ENCODE measurements at places on chromosomes 13 and 19. TPM values are rescaled to one million over a fixed set of nuclear protein-coding genes. Genes with fewer than 3 reads are reported as not detected.

The CASP14 gene
- not detected for total RNA-seq

The ANGPTL4 gene
- total RNA-seq, result 0.76 TPM

The SULT2B1 gene
- not detected for total RNA-seq

DNA sequence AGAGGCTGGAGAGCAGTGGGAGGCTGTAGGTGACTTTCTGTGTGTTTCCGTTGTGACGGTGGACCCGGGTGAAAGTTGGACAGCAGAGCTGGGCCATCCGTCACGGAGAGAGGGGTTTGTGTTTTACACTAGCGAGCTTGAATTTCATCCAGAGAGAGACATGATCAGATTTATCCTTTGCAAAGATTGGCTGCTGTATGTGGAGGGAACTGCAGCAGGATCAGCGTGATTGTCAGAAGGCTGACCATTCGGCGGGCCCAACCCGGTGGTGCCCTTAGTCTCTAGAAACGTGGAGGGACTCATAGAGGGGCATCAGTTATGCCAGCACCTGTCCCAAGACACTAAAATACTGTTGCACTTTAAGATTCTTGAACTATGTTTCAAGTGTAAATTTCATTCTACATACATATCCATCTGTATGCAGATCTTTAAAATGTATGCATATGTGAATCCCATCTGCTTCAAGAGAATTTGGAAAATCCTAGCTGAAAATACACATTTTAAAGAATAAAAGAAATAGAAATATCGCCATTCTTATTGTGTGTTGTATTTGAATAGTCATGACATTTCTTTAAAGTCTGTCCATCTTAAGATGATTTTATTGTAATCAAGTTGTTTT lies 7.0 kb downstream of the FAM124A start:
- no peaks in the 10 kb centered on the region for H3K36me3 ChIP-seq
- H3K4me3 ChIP-seq, result no peak overlapping the region
- H3K27ac ChIP-seq, result no peak overlapping the region
- H3K27me3 ChIP-seq, result no peaks in the 10 kb centered on the region
- DNase-seq, result no peak

DNA sequence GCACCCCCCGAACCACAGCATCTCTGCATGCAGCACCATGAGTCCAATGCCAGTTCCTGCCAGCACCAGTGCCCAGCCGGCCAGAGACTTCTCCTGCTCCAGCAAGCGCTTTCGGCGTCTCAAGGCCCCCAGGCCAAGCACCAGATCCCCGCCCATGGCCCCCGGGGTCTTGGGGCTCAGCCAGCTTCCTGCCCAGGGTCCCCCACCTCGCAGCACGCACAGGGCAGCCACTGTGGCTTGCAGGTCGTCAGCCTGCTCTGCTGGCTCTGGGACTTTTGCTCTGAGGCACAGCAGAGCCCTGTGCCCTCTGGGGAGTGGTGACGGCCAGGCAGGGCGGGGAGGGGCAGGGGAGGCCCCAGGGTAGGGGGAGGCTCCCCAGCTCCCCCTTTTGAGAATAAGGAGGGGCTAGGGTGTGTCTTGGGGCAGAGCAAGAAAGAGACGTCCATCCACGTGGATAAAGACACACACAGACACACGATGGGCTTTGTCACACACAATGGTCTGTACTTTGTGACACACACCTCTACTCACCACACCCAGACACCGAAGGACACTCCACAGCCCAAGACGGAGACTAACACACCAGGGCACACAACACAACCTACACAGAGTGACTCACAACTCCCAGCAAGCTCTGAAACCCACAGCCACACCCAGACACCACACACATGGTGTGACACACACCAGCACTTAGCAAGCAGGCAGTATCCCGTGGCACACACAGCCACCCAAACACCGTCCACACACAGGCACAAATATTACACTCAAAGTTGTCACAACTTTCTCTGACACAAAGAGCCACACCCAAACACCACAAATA lies at the start of gene KCNN4:
TSS of gene KCNN4 (minus strand) at position 268 of the 820 bp plus-strand sequence. CDS start at position 156, 112 bp downstream.
- no peaks in the 10 kb centered on the region for H3K27me3 ChIP-seq
- no peak within 1 kb of the TSS for H3K4me3 ChIP-seq
- peak within 1 kb of the TSS; percentile 14 for H3K27ac ChIP-seq
- no peaks in the 10 kb centered on the region for H3K4me1 ChIP-seq
- no peaks in the 10 kb centered on the region for H3K36me3 ChIP-seq
- DNase-seq, result no peak

DNA sequence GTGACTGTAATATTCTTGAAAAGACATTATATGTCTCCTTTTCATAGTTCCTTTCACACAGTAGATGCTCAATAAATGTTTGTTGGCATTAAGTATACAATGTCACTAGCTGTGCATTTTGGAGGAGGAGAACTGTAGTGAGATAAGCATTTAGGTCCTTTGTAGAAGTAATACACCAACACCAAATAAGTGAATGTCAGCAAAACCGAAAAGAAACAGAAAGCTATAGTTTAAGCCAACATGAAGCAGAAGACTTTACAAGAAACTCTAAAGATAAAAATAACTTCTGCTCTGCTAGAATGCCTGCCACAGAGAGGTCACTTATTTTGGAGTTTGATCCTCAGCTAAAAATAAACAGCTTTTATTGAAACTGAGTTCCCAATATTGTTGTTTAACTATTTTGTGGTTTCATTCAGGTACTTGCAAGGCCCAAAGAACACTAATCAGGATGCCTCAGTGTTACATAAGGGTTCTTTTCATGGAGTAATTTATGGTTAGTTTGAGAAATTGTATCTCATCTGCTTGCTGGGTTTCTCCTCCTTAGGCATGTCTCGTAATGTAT lies 86.2 kb downstream of the STARD13 start:
- no peaks in the 10 kb centered on the region for H3K36me3 ChIP-seq
- no peaks in the 10 kb centered on the region for H3K27me3 ChIP-seq
- no peak overlapping the region for H3K27ac ChIP-seq
- no peak overlapping the region for H3K4me3 ChIP-seq

GRCh38 chr13:32107474-32107873 lies 75.9 kb downstream of the FRY start:
- H3K4me1 ChIP-seq, result no peaks in the 10 kb centered on the region
- no peak for DNase-seq
- no peak overlapping the region for H3K27ac ChIP-seq
- H3K27me3 ChIP-seq, result no peaks in the 10 kb centered on the region

DNA sequence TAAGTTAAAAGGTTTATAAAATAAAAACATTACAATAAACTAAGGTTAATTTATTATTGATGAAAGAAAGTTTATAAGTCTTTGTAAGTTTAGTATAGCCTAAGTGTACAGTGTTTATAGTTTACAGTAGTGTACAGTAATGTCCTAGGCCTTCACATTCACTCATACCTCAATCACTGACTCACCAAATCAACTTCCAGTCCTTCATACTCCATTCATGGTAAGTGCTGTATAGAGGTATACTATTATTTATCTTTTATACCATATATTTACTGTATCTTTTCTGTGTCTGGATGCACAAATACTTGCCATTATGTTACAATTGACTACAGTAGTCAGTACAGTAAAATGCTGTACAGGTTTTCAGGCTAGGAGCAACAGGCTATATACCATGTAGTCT lies 490.0 kb downstream of the GPC6 start:
- no peaks in the 10 kb centered on the region for H3K36me3 ChIP-seq
- no peak overlapping the region for H3K4me3 ChIP-seq
- H3K27ac ChIP-seq, result no peak overlapping the region
- no peak for DNase-seq

DNA sequence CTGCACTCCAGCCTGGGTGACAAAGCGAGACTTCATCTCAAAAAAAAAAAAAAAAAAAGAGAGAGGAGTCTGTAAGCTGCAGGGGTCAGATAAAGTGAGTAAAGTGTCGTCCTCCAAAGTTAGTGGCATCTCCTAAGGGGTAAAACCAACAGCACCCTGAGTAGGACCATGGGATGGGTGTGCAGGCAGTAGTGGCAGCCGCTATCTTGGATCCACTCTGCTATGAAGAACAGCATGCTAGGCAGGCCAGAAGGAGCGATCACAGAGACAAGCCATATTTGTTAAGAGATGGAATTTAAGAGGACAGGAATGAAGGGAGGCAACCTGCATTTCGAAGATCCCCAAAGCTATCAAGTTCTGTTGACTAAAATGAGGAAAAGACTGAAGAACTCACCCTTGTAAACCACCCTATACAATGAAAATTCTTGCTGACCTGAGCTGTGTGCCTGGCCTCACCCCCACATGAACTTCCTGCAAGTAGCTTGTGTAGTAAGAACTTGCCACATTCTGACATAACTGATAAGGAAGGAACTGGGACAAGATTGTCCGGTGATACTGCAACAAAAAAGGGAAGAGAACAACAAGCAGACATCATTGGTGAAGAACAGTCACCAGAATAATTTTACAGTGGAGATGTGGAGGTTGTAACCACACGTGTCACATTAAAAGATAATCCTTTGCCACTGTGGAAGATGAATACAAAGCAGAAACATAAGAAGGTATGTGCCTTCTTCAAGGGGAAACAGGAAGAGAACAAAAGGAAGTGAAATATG lies 16.2 kb downstream of the DPY19L3 start:
- no peaks in the 10 kb centered on the region for H3K27me3 ChIP-seq
- H3K36me3 ChIP-seq, result no peaks in the 10 kb centered on the region
- no peaks in the 10 kb centered on the region for H3K4me1 ChIP-seq

GRCh38 chr13:48155848-48156247 lies 60.9 kb upstream of the MED4 start:
- no peaks in the 10 kb centered on the region for H3K4me1 ChIP-seq
- no peaks in the 10 kb centered on the region for H3K36me3 ChIP-seq
- H3K27me3 ChIP-seq, result no peaks in the 10 kb centered on the region

The QPCTL gene
- 9.5 TPM for total RNA-seq

DNA sequence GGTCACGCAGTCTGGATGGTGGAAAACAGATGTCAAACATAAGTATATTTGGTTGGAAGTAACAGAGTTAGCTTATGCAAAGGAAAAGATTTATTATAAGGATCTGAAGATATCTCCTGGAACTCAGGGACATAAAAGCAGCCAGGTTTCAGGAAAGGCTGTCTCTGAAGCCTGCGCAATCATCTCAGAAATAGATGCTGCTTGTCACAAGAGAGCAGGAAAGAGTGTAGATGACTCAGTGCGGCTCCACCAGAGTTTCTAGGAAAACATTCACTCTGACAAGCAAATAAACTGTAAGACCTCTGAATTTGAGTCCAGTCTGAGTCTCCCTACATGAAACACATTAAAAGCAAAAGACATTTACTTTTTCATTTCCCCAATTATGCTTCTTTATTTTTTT lies 220.4 kb upstream of the HTR2A start:
- H3K27me3 ChIP-seq, result no peaks in the 10 kb centered on the region
- H3K36me3 ChIP-seq, result no peaks in the 10 kb centered on the region
- H3K4me3 ChIP-seq, result no peak overlapping the region
- H3K27ac ChIP-seq, result no peak overlapping the region
- DNase-seq, result no peak
- H3K4me1 ChIP-seq, result no peaks in the 10 kb centered on the region

DNA sequence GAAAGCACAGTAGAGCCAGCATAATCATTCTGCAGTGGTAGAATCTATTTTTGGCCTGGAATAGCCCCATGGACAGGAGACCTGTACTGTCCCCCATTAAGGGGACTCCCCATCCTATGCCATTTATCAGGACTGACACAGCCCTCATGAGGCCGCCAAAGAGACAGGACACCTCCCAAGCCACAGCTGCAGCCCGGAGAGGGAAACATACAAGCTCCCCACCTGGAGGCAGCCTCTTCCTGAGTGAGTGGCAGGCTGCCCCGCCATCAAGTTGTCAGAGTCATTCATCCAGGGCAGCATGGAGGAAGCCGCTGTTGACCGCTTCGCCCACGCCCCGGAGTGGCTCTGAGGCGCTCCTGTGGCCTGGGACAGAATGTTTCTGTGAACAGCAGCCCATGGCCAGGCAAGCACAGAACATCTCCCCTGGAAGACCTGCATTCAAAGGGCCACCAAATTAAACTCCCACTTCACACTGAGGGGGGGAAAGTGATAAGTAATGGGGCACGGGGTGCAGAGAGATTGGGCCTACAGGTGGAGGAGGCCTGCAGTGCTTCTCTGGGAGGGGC lies 111.3 kb downstream of the ZDHHC20 start:
- no peak overlapping the region for H3K27ac ChIP-seq
- H3K4me3 ChIP-seq, result no peak overlapping the region
- DNase-seq, result no peak
- H3K4me1 ChIP-seq, result no peaks in the 10 kb centered on the region

The PALM gene
- total RNA-seq, result 63.5 TPM
